ENCODE measurements at places on chromosomes 2 and 18.

- DNase-seq = no peak
Observed at GRCh38 chr2:161962160-161962559, 111.9 kb downstream of the DPP4 start.

DNA sequence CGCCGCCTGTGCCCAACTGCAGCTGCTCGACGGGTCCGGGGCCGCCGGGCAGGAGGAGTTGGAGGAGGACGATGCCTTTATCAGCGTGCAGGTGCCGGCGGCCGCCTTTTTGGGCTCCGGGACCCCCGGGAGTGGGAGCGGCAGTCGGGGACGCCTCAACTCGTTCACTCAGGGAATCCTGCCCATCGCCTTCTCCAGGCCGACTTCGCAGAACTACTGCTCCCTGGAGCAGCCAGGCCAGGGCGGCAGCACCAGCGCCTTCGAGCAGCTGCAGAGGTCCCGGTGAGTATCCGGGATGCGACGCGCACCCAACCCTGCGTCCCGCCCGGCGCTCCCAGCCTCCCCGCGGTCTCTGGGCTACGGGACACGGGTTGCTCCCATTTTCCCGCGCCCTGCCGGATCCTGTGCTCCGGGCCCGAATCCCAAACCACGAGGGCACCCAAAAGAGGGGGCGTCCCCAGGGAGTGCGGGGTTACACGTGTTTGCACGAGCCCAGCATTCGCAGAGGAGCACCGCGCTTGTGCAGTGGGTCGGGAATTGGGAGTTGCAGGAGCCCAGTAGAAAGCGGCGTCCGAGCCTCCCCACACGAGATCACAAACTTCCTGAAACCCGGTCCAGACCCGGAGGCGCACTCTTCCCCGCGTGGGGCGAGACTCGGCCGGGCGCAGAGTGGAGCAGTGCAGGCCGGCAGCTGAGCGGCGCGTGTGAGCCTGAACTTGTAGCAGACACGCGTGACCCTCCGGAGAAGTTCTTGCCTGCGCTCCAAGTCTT is 1.2 kb downstream of the CABLES1 start:
- no peak for DNase-seq

DNA sequence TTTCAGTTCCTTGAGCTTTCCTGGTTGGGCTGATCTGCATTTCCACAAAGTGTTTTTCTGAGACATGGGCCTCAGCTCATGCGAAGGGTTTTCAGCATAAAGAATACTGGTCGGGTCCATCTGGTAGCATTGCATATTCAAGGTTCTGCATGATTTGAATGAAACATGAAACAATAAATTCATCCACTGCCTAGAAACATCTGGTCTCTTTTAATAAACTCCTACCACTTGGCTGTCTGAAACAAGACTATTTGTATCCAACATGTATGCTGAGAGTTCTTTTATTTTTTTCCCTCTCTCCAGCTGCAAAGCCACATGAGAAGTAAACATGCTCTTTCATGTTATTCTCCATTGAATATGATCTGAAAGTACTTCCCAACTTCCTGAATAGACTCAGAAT is 314.9 kb upstream of the SOX11 start:
- no peak for DNase-seq

DNA sequence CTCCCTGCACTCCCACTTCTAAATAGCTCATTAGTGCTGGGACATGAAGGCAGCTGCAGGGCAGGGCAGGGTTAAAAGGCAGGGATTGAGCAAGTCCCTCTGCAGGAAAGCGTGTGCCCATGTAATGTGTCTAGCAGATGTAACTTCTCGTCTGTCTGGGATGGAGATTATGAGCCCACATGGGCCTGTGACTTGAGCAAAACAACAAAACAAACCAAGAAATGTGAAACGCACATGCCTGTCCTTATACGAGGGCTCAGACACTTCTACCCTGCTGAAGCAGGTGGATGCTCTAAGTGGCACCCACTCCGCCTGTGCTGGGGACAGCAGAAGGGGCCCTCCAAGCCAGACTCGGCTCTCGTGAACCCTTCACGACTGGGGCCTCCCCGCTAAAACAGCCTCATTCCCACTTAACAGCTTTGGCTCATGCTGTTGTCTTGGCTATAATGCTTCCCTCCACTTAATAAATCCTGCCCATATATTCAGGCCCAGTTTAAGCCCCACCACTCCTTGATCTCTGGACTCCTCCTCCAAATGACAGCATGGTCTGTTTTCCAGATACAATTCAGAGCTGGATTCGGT is 40.9 kb downstream of the TMEM247 start:
- DNase-seq = no peak

GRCh38 chr18:47932603-47933002 is 2.1 kb upstream of the SMAD2 start:
- DNase-seq = no peak

DNA sequence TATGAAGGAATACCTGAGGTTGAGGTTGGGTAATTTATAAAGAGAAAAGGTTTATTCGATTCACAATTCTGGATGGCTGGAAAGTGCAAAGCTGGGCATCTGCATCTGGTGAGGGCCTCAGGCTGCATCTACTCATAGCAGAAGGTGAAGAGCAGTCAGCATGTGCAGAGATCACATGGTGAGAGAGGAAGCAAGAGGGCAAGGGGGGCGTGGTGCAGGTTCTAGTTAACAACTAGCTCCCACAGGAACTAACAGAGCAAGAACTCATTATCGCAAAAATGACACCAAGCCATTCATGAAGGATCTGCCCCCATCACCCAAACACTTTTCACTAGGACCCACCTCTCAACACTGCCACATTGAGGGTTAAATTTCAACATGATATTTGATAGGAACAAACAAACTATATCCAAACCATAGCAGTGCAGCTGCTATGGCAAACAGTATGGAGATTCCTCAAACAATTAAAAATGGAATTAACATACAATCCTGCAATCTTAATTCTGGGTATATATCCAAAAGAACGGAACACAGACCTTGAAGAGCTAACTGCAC is 72.8 kb upstream of the LDLRAD4 start:
- no peak for DNase-seq

- DNase-seq = no peak
Observed at GRCh38 chr2:37711308-37711731, 39.9 kb upstream of the CDC42EP3 start.

GRCh38 chr2:152883951-152884487 is 165.6 kb downstream of the ARL6IP6 start:
- DNase-seq = no peak

GRCh38 chr2:240856151-240856980 is 12.3 kb upstream of the AGXT start:
- DNase-seq = no peak

GRCh38 chr2:9310798-9311197 is 104.2 kb downstream of the ASAP2 start:
- no peak for DNase-seq

- no peak for DNase-seq
Observed at GRCh38 chr18:38961880-38962279, 1396.3 kb upstream of the CELF4 start.
